NCI-H2029 (cell line): ENCODE measurements at places on chromosomes 2 and 18.
A peak's percentile ranks its signal among the peaks of the same experiment; 100 is the strongest.

DNA sequence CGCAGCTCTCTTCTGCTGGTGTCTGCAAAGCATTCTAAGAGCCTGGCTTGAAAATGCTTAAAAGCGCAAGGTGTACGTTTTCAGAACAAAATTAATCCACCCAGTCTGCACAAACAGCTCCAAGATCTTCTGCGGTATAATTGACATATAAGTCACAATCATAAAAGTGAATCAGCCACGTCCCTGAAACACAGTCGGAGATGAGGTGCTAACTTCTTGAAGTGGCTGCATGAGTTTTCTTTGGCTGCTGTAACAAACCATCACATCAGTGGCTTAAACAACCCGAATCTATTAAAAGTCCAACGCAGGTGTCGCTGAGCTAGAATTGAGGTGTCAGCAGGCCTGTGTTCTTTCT is 32.6 kb downstream of the ARL4C start:
- no peak for DNase-seq

GRCh38 chr2:230134496-230135129 is 65.9 kb upstream of the SLC16A14 start:
- DNase-seq: peak; percentile 26

DNA sequence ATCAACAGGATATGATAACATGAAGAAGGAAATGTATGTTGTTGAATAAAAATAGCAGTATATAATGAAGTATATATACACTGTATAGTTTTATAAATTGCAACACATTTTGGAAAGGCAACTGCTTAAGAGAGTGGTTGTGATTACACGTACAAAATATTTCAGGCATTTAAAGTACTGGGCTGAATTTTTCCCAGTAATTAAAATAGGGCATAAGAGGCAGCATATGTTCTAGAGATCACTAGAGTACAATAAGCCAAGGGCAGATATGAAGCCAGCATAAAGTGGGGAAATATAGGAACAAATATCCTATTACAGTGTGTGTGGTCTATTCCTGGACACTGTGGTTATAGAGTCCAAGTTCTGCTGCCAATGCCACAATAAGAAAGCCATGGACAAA is 14.1 kb downstream of the DPP10 start:
- DNase-seq: no peak

DNA sequence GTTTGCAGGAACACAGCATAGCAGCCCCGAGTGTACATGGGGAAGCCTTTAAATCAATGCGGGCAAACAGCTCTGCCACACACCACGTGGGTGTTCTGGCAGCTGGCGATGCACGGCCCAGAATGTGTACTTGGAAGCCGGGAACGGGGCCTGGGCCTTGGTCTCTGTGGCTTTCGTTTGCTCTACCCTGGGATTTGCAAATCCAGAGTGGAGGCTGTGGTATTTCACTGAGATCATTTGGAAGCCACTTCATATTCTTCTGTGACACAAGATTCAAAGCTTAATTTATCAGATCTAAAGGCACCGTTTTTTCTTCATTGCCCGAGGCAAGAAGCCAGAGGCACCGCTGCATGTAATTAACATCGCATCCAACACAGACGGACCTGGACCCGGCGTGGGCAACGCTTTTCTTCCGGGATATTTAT is 246.3 kb upstream of the MYT1L start:
- no peak for DNase-seq

GRCh38 chr2:148888986-148889385 is 14.0 kb downstream of the KIF5C start:
- no peak for DNase-seq

- DNase-seq: no peak
Observed at GRCh38 chr18:38895560-38895959, 1330.0 kb upstream of the CELF4 start.

DNA sequence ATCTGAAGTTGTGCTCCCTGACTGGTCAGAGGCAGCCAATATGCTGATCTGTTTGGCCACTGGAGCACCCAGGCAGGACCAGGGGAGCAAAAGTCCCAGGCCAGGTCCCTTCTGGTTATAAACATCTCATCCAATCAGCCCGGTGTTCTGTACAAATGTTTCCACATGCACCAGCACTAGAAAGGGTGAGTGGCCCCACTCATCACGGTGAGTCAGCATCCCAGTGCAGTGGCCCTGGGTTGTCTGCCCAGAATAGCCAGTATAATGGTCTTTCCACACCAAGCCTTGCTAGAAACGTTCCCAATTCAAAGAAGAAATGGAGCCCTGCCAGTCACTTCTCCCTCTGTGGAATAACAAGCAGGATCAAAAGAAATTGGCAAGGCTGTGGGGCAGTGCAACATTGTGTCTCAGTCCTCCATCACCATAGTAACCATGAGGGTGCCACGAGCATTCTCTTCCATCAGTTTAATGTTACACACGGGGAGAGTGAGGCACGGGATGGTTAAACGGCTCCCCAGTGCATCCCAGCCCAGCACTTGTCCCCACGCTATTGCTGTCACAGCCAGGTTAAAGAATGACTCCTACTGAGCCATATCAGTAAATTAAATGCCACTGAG is 174.9 kb downstream of the SEPTIN10 start:
- peak; percentile 11 for DNase-seq

- DNase-seq: no peak
Observed at GRCh38 chr18:53757328-53757727, 467.1 kb downstream of the MBD2 start.

GRCh38 chr18:64981915-64982314 is 768.9 kb upstream of the CDH7 start:
- no peak for DNase-seq

DNA sequence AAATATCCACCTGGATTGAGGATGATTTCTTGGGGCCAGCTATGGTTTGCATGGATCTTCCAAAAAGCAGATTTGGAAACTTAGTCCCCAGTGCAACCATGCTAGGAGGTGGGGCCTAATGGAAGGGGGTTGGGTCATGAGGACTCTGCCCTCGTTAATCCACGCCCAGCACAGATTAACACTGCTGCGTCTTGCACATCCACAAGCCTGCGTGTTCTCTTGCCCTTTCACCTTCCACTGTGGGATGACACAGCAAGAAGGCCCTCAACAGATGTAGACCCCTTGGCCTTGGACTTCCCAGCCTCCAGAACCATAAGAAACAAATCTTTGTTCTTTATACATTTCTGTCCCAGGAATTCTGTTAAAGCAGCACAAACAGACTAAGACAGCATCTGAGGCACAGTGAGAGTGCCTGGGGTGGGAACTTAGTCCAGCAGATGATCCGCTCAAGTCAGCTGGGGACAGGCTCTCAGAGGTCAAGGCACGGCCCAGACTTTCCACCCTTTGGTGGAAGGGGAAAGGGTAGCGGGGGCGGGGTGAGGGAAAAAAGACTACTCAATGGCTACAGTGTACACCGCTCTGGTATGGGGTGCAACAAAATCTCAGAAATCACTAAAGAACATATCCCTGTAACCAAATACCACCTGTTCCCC is 2.4 kb downstream of the RAB17 start:
- no peak for DNase-seq

- DNase-seq: no peak
Observed at GRCh38 chr2:85415980-85416650, 2.4 kb upstream of the SH2D6 start.

DNA sequence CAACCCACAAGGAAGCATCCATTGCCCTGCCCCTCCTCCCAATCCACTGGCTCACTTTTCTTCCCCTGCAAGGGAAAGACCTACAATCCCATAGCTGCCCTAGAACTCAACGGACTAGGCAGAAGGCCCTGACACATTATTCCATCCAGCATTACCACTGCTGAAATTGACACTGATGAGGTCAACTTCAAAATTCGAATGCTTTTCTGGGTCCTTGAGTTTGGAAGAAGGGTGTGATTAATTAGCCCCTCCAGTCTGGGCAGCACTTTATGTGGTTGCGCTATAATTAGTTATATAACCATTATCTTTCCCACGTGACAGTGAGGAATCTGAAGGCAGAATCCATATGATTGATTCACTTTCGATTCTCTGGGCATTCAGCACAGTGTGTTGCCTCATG is 55.7 kb downstream of the EVA1A start:
- DNase-seq: no peak

GRCh38 chr2:238321467-238321866 is 1.1 kb downstream of the TRAF3IP1 start:
- DNase-seq: no peak

DNA sequence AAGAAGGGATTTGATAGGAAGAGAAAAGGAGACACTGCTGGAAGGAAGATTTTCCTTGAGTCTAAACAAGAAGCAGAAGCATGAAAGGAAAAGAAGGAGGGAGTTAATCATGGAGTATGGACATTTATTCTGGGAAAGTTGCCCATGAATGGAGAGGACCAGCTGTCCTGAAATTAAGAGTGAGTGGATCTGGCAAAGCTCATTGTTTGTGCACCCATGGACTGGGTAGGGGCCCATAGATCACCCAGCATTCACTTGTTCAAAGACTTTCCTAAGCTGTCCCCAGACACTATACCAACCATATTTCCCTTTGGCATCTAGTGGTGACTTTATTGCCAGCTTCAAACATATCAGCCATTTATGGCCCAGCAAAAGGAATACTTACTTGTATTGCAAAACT is 422.7 kb downstream of the FBXO15 start:
- no peak for DNase-seq

- peak; percentile 15 for DNase-seq
Observed at GRCh38 chr18:51051105-51051712, 21.2 kb downstream of the SMAD4 start.

DNA sequence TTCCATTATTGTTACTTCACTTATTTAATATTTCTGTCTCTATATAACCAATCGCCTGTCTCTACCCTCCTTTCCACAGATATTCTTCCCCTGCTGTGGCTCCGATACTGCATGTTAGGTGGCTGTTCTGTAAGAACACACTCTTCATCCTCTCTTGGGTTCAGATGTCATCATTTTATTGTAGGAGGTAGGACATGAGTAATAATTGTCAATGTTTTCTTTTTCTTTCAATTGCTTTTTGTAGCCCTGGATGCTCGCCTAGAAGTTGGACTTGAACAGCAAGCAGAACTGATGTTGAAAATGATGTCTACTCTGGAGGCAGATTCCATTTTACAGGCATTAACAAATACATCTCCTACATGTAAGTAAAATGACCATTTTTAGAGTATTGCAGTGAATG is 128.6 kb downstream of the BIRC6 start:
- no peak for DNase-seq

- DNase-seq: no peak
Observed at GRCh38 chr2:216044883-216045486, 31.6 kb upstream of the MREG start.

DNA sequence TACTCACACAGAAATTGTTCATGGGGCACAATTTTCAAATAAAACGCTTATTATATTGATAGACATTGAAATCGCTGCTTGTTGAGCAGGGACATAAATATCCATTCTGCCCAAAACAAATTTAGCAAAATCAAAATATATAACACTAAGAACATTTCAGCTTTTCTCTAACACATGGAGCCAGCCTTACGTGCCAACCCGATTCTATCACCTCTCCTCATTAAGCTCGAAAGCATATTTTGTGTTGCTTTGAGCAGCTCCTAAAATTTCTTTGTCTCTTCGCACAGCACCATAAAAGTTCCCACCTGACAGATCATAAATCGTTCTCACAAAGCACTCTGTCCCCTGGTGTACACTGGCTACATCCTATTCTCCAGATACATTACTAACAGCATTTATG is 1034.4 kb upstream of the KLHL29 start:
- no peak for DNase-seq

GRCh38 chr18:10057894-10058791 is 144.3 kb downstream of the VAPA start:
- DNase-seq: no peak

DNA sequence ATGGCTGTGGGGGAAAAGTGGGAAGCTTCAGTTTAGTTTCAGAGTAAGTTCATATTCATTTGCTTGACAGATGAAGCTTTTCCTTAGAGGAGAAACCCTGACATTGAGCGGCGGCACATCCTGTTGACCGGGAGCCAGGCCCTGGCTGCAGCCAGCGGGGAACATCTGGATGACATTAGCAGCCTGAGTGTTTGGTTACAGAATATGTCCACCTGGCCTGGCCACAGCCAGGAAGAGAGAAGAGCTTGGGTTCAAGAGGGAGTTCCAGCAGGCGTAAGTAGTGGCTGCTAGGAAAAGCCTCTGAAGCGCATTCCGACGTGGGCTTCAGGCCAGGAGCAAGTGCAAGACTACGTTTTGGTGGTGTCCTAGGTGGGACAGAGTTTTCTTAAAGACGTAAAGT is 144.9 kb upstream of the MYCN start:
- peak; percentile 1 for DNase-seq

DNA sequence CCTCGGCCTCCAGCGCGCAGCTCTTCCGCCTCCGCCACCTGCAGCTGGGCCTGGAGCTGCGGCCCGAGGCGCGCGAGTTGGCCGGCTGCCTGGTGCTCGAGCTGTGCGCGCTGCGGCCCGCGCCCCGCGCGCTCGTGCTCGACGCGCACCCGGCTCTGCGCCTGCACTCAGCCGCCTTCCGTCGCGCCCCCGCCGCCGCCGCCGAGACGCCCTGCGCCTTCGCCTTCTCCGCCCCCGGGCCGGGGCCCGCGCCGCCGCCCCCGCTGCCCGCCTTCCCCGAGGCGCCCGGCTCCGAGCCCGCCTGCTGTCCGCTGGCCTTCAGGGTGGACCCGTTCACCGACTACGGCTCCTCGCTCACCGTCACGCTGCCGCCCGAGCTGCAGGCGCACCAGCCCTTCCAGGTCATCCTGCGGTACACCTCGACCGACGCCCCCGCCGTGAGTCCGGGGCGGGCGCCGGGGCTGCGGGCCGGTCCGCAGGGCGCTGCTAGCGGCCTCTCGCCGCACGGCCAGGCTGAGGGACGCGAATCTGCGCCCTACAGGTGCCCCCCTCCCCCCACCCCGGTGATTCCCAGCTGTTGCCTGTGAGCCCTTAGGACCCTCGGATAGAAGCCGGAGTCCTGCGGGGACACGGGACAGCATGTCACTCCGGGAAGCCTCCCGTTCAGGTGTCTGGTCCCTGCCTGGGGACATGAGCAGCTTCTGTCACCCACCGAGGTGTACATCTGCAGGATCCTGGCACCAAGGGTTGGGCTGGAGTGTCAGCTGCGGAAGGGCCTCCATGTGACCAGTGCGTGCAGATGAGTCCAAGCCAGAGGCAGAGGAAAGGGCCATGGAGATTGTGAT is 616 bp downstream of the RNPEPL1 start:
- DNase-seq: peak; percentile 63

DNA sequence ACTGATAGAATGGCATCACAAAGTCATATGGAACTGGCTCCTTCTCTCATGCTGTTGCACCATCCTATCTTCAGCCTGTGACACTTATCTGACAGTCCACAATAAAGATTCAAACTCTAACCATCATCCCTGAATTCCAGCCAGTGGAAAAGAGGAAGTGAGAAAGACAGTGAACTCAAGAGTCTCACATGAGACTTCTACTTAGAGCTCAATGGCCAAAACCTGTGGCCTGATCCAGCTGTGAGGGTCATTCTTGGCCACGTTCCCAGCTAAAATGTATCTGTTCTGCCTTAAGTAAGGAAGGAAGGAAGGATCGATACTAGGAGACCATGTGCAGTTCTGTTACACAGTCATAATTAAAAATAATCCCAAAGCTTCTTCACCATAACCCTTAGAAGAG is 73.6 kb downstream of the RND3 start:
- no peak for DNase-seq

GRCh38 chr2:130352237-130352636 is 3.6 kb upstream of the PTPN18 start:
- no peak for DNase-seq
